NCI-H1105 (cell line): ENCODE measurements at places on chromosomes 6 and 20.
A peak's percentile ranks its signal among the peaks of the same experiment; 100 is the strongest.

GRCh38 chr6:149961728-149962425, 1.9 kb upstream of the ULBP1 start:
- peak; percentile 5 for DNase-seq

DNA sequence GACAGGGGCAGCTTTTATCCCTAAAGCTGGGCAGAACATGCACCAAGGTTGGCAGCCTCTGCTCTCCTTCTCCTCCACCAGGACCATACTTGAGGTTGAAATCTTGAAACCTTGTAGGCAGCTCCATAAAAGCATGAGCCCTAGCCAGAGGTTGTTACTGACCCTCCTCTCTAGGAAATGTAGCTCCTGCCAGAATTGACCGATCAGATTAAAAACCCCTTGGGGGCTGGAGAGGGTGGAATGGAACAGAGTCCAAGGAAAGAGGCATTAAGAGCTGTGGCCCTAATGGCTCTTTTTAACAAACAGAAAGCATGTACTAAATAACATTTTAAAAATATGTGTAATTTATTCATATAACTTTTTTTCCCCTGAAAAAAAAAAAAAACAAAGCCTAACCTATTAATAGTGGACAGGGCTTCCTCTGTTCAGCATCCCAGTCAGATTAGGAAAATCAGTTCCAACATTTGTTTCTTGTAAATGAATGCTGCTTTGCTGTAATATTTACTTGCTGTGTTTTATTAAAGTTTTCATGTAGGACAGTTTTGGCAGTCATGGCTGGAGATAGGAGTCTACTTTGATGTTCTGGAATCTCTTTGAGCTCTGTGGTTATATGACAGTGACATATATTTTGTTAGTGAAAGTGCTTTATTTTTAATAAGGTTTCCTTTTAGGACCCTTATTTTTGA, 41.3 kb downstream of the MTHFD1L start:
- no peak for DNase-seq

DNA sequence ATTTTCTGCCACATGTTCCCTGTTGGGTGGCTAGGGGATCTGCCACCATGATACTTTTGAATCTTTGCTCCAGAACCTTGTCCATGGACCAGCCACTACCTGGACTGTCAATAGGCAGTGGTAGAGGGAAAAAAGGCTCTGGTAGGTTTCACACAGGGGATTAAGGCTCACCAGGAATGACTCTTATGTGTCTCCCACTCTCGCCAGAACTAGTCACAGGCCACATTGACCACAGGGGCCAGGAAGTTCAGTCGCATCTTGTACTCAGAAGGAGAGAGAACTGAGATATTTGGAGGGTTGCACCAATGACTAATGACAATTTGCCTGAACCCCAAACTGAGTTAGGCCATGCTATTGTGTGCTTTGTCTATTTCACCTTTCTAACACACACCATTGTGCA, 23.6 kb upstream of the APCDD1L start:
- no peak for DNase-seq

DNA sequence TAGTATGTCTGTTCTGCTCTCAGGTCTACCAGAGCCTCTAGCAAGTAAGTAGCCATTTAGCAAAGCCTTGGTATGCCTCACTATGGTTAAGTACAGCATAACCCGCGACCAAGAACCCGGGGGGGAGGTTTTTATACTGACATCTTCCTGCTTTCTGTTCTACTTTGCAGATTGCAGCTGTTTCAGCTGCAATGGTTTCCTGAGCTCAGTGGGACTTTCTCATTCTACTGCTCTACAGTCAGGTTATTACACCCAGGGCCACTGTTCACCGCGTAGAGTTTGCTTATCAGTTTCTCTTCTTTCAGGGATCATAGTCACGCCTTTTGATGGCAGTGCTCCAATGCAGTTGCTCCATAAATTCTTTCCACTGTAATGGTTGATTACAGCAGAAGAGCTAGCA, 631.3 kb downstream of the TFAP2A start:
- no peak for DNase-seq

- DNase-seq = no peak
Measured at GRCh38 chr6:4208158-4208557, 72.8 kb upstream of the ECI2 start.

DNA sequence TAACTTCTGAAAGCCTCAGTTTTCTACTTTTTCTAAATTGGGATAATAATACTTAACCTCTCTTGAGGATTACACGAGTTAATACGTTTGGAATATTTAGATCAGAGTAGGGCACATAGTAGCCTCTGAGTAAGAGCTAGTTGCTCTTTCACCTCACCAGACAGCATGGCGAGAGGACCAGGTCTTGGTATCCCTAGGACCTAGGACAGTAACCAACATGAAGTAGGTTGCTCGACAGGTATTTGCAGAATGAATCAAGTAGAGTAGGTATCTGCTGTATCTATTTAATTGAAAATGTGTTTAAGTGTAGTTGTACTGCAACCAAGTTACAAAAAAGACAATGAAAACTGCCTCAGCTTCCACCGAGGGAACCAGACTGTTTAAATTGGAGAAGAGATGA, 1.4 kb downstream of the CDC5L start:
- DNase-seq = no peak

GRCh38 chr20:24332956-24333355, 136.5 kb upstream of the SYNDIG1 start:
- no peak for DNase-seq

DNA sequence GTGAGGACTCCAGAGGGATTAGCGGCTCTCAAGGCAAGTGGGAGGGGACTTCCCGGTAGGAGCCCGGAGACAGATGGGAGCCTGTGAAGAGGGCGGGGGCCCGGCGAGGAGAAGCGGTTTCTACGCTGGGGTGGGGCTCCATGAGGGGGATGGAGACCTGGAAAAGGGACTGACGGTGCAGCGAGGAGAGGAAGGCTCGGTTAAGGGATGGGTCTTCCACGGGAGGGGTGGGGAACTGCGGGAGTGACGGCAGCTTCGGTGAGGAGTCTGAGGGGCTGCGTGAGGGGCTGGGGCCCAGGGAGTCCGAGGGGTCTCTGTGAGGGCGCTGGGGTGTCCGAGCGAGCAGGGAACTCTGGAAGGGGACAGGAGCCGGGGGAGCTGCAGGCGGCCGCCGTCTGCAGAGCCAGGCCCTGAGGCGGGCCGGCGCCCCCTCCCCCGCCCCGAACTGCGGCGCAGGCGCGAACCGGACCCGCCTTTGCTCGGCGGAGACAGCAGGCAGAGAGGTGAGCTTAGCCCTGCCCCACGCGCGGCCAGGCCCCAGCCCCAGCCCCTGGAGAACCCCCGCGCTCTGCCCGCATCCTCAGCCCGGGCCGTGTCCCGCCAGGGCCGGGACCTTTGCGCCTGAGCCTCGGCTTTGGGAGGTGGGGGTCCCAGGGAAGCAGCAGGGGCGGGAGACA, at the start of gene NRSN2:
TSS of gene NRSN2 (plus strand) at position 472 of the 677 bp plus-strand sequence. CDS start 2,533 bp downstream, outside the sequence.
- peak; percentile 39 for DNase-seq

DNA sequence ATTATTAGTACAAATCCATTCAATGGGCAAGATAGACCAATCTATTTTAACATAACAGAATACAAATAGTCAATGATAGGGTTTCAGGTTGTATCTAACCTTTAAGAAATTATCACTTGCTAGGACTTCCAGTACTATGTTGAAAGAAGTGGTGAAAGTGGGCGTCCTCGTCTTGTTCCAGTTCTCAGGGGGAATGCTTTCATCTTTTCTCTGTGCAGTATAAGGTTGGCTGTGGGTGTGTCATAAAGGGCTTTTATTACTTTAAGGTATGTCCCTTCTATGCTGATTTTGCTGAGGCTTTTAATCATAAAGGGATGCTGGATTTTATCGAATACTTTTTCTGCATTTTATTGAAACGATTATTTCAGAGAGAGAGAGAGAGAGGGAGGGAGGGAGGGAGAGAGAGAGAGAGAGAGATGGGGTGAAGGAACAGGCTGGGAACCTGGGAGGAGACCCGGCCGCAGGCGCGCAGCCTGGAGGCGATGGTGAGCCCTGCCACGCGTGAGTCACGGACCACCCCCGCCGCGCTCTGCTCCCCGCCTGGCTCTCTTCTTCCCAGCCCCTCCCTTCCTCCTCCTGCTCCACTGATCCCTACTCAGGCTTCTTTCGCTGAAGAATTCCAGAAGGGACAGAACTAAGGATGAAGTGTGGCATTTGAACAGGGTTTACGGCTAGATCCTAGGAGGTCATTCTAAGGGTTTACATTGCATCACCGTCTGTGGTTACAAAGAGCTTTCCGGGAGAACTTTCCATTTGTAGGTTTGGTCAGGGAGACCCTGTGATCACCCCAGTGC, 45.5 kb upstream of the HLA-E start:
- DNase-seq = no peak

- no peak for DNase-seq
Measured at GRCh38 chr6:167574431-167575151, 249.7 kb downstream of the TTLL2 start.

GRCh38 chr6:23535101-23535500, 590.9 kb upstream of the NRSN1 start:
- DNase-seq = no peak

DNA sequence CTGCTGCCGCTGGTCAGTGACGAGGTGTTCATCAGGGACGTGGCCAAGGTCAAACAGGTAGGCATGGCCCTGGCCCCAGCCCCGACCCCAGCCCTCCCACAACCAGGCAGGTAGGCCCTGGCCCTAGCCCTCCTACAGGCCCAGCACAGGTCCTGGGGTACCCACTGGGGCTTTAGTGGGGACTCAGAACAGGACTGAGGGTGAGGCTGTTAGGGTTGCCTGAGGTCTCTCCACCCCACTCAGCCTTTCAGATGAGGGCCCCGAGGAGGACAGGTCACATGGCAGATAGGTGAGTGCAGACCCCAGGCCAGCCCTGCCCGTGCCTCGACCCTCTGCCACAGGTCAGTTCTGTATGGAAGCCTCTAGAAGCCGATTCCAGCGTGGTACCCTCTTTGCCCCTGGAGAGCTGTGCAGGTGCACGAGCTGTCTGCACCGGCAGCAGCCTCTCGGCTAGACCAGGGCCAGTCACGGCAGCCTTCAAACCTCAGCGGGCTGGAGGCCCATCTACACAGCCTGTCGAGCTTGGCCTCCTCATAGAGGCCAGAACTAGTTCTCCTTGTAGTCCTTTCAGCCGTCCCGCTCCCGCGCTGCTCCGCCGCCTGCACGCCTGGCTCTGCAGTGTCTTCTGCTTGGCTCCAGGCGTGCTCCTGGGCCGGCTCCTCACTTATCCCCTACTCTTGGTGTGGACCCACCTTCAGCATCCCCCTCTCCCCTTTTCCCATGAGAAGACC, 35.5 kb downstream of the PYGB start:
- no peak for DNase-seq

DNA sequence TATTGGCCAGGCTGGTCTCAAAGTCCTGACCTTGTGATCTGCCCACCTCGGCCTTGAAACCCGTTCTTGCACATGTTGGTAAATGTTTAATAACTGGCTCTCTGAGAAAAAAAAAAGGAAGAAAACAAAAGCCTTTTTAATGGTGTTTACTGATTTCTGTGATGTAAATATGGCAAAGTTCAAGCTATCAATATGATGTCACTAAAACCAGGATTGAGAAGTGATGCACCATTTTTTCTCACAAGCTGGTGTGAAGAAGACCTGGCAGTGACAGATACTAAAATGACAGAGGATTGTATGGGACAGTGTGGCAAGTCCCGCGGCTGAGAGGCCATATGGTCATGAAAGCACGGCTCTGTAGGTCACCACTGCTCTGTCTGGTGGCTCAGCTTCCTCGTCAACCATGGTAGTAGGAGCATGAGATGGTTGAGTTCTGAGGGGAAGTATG, 196.3 kb upstream of the SUPT3H start:
- no peak for DNase-seq

DNA sequence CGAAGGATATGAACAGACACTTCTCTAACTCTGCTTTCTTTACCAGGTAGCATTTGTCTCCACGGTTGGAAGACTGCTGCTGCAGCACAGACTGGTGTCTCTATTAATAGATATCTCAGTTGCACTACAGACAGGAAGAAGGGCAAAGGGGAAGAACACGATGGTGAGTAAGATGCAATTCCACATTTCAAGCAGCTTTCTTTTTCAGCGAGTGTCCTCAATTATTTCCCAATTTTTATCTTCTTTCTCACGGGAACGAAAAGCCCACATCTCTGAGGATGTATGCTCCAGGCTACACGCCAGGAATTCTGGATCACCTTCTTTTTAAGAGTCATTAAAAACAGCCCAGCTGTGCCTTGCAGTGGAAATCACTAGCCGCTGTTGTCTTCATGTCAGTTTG, 311.6 kb upstream of the ECI2 start:
- DNase-seq = no peak

DNA sequence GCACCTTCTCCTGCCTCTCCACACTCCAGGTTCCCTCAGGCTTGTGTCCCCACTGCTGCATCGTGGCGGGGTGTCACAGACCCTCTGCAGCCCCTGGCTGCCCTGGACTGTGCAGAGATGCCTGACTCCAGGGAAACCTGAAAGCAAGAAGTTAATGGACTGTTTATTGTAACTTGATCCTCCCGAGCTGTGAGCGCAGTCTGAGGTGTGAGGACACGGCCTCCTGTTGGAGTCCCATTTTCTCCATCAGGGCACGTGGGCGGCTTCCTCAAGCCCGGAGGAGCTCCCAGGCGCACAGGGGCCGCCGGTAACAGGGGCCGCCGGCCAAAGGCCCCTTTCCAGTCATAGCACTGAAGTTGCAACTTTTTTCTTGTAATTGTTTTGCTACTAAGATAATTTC, 16.9 kb downstream of the RBM38 start:
- DNase-seq = no peak
